ENCODE measurements at places on chromosomes 2 and 18.
A peak's percentile ranks its signal among the peaks of the same experiment; 100 is the strongest.

GRCh38 chr2:212037062-212037461 is 501.5 kb downstream of the ERBB4 start:
- DNase-seq: no peak

DNA sequence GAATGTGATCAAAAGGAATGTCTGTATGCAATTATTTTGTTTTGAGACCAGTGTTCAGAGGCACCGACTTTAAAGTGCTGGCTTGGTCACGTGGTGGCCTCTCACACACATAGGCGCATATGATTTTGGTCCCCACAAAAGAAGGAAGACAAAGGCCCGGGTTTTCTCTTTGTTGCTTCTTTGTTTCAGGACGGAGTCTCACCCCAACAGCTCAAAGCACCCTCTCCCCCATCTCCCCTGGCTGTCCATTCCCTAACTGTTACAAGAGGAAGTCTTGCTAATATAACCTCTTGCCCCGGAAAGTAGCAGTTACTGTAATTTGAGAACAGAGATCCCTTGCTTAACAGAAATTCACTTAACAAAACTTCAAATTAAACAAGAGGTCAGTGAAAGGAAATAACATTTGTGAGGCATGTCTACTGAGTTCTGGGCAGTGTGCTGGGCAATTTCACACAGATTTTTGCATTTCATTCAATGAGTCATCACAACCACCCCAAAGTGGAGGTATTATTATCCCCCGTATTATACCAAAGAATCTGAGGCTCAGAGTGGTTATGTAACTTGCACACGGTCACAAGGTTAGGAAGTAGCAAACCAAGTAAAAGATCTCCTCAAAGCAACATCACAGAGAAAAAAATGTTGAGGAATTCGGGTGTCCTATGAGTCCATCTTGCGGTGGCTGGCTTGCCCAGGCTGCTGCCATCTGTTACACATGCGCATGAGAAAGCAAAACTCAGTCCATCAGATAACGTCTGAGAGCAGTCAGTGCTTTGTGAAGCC is 75.8 kb downstream of the SDC1 start:
- DNase-seq: peak; percentile 9

DNA sequence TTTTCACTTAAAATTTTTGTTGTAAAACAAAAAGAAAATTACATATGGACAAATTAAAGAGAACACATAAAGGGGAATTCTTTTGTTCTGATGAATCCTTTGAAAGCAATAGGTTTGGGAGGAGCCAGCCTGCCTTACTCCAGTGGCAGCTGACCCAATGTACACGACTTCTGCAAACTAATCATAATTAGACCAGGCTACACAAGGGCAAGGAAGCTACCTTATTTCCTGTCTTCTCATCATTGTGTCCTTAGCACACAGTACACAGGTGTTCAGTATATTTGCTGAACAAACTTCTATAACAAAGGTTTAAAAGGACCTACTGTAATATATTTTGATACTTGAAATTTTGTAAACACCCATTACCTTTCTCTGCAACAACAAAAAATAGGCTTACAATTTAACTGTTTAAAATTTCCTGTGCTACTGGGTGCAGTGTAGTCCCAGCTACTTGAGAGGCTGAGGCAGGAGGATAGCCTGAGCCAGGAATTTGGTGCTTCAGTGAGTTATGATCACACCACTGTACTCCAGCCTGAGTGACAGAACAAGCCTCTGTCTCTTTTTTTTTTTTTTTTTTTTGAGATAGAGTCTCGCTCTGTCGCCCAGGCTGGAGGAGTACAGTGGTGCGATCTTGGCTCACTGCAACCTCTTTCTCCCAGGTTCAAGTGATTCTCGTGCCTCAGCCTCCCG is 18.9 kb downstream of the KCNG3 start:
- DNase-seq: no peak

DNA sequence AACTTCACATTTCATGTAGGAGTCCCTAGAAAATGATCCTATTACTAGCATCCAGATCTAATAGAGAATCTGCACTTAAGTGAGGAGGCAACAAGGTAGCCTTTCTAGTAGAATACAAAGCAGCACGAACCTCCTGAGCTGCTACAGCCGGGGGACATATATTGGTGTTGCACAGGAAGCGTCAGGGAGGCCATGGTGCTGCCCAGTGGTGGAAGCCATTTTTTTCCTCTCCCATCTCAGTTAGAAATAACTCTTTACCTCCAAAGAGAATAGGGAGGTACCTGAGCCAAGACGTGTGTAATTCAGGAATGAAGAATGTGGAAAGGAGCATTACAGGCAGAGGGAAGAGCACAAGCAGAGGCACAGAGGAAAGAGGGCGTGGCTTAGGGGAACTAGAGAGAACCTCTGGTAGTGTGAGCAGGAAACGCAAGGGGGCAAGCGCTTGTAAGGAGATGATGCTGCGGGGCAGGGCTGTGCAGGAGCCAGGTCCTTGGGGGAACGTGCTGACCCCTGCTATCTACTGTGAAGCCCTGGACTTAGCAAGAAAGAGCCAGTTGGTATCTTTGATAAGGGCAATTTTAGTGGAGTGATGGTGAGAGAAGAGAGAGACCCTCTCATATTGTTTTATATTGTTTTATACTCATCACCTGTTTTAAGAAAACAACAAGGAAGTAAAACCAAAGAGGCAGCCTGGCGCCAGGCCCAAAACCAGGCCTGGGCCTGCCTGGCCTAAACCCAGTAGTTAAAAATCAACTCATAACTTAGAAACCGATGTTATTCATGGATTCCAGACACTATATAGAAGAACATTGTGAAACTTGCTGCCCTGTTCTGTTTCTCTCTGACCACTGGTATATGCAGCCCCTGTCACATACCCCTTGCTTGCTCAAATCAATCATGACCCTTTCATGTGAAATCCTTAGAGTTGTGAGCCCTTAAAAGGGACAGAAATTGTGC is 50.0 kb upstream of the TTC39C start:
- DNase-seq: no peak

DNA sequence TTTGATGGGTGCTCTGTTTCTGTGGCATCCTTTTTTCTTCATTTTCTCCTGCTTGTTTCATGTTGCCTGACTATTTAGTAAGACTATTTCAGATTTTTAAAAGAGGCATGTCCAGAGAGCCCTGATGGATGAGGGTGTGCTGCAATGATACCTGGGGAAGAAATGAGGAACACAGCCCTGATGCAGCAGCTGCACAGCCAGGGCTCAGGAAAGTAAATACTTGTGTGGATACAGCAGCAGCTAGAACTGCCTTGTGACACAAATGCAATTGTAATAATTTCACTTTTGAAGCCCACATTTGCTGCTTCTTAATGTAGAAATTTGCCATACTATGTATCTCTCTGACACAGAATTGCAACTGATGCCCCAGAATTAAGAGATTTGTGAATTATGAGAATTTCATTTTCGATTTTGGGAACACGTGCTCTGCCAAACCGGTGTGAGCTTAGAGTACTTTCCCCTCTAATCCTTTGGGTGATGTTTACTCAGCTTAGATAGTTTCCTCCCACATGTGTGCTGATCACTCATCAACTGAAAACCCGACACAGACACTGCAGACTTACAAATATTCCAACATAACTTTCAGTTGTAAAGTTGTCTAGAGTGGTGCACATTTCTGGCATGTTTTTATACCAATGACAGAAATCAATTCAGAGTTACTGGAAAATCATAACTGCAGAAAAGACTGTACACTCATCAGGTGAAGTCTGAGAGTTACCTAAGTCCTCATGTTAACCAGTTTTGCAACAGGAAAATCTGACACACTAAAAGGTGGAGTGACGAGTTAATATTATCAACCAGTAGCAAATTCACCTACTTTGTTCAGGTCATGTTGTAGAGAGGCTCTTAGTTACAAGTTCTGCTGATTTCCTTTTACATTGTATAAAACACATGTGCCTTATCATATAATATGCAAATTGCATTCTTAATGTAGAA is 383.4 kb downstream of the CBLN2 start:
- DNase-seq: no peak

DNA sequence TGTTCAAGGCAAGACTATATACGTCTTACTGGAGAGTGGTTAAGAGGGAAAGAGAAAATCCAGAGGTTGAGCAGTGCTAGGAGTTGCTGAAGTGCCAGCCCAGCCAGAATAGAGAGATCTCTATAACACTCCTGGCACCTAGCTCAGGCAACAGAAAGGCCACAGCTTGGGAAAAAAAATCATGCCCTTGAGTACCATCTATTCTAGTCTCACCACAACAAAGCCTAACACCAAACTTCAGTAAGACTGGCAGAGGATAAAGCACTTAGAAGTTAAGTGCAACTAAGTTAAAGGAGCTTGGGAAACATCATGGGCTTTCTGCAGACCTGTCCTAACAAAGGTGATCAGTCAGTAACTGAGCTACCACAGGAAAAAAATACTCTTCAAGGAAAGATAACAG is 24.2 kb downstream of the INO80C start:
- no peak for DNase-seq

DNA sequence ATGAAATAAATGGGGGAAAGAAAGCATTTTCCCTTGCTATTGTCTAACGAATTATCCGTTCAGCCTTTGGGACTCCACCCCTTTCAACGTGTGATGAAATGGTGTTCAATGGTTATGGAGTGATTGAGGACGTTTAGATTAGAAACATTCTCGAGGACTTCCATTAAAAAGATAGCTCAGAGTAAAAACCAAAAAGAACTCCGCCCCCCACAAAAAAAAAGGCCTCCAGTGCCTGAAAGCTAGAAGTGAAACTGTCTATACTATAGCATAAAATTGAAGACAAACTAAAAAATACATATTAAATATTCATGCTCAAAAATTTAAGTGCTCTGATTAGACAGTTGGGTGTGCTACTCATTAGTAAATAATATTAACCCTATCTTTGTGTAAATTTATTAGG is 3.0 kb upstream of the ZNF516 start:
- no peak for DNase-seq

DNA sequence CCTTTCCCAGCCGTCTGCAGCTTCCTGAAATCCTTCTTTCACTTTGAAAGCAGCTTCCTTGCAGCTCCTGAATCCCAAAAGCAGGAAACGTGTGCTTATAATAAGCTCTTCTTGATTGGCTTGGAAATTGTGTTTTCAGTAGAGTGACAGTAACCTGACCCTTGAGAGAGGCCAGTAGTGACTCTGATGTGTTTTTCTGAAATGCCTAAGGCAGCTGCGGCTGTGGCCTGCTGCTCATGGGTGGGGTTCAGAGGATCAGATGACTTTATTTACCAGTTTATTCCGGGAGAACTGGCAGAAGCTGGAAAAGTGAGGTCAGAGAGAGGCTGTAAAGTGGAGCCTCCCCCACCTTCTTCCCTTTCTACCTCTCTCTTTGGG is 31.9 kb upstream of the RPIA start:
- DNase-seq: peak; percentile 29

DNA sequence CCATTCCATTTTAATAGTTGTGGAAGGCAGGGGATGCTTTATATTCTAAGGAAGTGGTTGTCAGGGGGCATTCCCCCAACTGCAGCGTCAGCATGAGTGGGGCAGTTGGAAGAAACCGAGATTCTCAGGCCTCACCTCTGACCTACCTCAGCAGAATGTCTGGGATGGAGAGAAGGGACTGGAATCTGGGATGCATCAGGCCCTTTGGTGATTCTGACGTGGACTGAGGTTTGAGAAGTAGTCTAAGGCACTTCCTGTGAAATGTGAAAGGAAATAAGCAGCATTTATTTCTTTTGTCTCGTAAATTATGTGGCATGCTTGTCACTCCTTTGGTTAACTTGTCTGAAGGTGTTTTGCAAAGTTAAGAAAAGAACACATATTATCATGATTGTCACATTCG is 540.7 kb upstream of the NETO1 start:
- DNase-seq: no peak

DNA sequence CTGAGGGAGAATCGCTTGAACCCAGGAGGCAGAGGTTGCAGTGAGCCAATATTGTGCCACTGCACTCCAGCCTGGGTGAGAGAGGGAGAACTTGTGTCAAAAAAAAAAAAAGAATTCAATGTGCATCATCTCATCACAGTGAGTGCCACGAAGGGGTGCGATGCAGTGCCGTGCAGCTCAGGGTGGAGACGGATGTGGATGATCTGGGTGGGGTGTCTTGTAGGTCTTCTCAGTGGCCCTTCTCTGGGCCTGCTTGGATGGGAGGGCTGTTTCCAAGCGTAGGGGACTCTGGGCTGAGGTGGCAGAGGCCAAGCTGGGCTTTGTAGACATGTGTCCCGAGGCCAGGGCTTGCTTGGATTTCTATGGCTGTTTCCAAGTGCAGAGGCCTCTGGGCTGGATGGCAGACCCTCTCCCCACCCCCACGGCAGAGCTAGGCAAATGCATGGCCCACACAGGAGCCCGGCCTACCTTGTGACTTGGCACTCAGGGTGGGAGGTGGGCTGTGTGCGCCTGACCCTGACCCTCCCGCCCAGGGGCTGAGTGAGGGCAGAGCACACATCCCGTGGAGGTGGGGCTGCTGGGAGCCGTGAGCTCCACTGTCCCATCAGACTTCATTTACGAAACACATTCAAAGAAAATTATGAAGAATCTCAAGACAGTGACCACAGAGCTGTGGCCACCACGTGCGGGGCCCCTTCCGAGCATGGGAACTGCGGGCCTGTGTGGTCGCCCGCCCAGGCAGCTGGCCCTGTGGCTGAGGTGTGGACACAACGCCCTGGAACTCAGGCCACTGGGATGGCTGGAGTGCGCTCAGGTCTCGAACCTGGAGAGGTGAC is 76.4 kb downstream of the ASB1 start:
- no peak for DNase-seq

- no peak for DNase-seq
These were observed 120.5 kb downstream of the LYPD6B start for GRCh38 chr2:149158957-149159356.

GRCh38 chr18:11047817-11048216 is 101.6 kb downstream of the PIEZO2 start:
- no peak for DNase-seq

DNA sequence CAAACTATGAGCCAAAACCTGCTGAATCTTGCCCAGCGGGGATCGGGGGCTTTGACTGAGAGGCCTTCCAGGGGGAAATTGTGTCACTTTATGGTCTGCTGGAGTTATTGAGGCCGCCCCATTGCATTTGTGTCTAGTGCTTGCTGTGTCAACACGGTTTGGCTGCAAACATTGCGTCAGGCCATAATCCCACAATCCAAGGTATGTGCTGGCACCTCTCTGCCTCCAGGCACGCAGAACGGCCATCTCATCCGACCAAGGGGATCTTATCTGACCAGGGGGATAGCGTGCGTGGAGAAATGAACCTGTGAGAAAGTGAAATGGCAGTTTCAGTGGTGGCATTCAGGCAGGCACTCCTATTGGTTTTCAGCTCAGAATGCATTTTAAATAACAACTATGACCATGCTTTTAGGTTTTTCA is 18.1 kb upstream of the LYPD6B start:
- no peak for DNase-seq

DNA sequence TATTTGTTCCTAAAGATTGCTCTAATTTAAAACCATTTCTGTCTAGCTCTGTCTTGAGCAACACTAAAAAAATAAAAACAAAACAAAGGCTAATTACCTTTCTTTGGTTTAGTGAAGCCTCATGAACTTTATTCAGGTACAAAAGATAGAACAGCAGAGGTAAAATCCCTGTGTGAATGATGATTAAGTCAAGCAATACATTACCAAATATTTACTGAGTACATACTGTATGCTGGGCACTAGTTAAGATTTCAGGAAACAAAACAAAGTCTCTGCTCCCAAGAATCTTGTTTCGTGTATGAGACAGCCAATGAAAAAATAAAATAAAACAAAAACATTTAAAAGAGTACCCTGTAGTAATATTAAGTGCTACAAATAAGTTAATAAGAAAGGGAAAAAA is 257.5 kb downstream of the RND3 start:
- DNase-seq: no peak

All from amniotic stem cell (primary cell).